ENCODE measurements at places on chromosomes 5 and 9.

DNA sequence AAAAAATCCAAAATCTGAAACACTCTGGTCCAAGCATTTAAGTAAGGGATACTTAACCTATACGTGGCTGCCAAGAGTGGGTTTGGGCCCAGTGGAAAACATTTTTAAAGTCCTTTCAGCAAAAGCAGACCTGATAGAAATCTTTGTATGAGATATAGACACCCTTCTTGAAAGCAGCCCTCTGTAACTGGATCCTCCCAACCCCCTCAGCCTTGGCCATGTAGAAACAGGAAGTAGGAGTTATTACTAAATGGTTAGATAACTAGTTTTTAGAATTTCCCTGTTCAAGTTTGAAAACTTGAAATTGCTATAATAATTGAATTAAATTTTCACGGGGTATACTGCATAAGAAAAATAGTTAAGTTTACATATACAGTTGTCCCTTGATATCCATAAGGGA is 111.3 kb upstream of the PCA3 start:
- DNase-seq, result no peak

- DNase-seq, result no peak
These were observed 24.8 kb upstream of the SMC2 start for GRCh38 chr9:104069288-104069687.

DNA sequence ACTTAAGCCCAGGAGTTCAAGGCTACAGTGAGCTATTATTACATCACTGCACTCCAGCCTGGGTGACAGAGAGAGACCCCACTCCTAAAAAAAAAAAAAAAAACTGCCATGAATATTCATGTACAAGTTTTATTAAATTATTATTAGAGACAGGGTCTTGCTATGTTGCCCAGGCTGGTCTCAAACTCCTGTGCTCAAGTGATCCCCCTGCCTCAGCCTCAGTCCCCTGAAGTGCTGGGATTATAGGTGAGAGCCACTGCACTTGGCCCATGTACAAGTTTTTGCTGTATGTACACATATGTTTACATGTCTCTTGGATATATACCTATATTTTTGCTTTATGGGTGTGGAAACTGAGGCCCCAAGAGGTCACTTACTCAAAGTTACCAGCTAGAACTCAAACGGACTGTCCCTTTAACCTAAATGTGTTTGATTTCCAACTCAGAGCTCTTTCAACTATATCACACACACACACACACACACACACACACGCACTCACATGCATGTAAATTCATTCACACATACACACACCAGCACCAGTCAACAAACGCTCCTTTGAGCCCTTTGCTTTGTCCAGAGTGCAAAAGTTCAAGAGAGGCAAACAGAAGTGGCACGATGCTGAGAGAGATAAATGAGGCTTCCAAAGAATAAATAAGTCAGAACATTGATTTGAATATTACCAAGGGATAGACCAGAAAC is 42.3 kb upstream of the STRBP start:
- DNase-seq, result no peak

DNA sequence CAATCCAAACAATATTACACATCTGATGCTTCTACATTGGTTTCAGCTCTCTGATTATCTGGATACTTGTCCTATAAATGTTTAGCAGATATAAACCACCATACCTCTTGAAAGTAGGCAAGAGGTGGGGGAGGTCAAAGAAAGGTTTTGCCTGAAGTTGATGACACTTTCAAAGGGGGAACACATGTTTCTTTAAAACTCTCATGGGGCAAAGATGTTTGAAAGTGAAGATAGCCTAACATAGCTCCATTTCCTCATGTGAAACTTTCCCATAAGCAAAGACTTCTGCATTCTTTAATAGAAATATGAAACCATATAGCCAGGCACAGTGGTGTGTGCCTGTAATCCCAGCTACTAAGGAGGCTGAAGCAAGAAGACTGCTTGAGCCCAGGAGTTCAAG is 62.1 kb downstream of the CETN3 start:
- DNase-seq, result no peak

GRCh38 chr5:146098047-146098446 is 7.3 kb downstream of the PLAC8L1 start:
- DNase-seq, result no peak

DNA sequence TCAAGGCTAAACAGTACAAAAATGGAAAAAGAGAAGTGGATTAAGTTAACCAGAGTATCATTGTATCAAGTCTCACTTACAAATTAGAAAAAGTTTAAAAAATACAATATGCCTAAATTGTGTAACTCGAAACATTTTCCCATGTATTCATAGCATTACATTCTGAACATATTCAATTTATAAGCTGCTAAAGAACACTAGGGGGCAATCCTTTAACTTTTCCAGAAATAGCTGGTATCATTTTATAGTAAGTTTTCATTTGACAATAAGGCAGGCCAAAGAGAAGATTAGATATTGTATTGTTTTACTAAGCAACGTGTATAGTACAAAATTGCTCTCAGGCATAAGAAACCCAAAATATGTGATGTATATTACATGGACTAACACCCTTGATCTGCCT is 234.6 kb downstream of the ADGRV1 start:
- peak; percentile 7 for DNase-seq

- DNase-seq, result peak; percentile 45
These were observed 209.0 kb downstream of the CSNK1G3 start for GRCh38 chr5:123720955-123721354.

GRCh38 chr5:36305571-36306326 is 4.0 kb upstream of the RANBP3L start:
- DNase-seq, result peak; percentile 60

GRCh38 chr5:15082096-15082495 is 210.5 kb upstream of the ANKH start:
- DNase-seq, result no peak

GRCh38 chr5:174571662-174572397 is 152.6 kb upstream of the MSX2 start:
- DNase-seq, result peak; percentile 81

DNA sequence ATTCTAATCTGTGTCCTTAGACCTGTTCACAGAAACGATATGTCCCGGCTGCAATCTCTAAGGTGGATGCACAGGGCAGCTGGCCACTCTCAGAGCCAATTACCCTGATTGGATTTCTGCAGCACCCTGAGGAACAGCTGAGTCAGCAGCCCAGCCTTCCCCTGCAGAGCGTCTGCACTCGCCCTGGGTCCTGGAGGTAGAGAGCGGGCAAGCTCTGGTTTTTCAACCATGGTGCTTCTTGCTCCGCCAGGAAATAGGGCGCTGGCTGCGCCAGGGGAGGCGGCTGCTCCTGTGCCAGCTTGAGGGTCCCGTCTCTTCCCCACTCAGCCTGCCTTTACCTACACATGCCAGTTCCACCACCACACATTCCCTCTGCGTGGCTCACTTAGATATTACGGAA is 19.2 kb downstream of the NDUFS6 start:
- DNase-seq, result no peak

DNA sequence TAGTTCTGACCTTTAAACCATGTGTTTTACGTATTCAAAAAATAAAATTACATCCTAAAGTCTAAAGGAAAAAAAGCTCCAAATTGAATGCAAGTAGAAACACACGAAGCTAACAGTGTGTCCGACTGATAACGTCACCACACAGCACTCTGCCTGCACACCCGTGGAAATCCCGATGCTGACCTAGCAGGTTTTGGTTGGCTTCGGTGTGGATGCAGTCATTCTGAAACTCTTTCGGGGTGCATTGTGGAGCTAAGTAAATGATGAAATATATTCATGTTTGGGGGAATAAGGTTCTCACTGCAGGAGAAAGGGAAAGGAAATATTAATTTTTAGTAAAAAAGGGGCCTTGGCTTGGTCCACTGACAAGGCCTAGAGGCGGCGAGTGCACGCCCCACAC is 2.0 kb downstream of the RASGEF1C start:
- no peak for DNase-seq

GRCh38 chr5:29715167-29715566 is 1478.3 kb upstream of the CDH6 start:
- DNase-seq, result no peak

- no peak for DNase-seq
These were observed 439.3 kb upstream of the KLF4 start for GRCh38 chr9:107928701-107929371.

GRCh38 chr5:66171349-66172344 is 27.5 kb downstream of the SREK1 start:
- peak; percentile 78 for DNase-seq

- no peak for DNase-seq
These were observed 57.2 kb downstream of the KIF4B start for GRCh38 chr5:155070781-155071180.

- no peak for DNase-seq
These were observed 75.5 kb downstream of the SGCD start for GRCh38 chr5:156402387-156402921.

DNA sequence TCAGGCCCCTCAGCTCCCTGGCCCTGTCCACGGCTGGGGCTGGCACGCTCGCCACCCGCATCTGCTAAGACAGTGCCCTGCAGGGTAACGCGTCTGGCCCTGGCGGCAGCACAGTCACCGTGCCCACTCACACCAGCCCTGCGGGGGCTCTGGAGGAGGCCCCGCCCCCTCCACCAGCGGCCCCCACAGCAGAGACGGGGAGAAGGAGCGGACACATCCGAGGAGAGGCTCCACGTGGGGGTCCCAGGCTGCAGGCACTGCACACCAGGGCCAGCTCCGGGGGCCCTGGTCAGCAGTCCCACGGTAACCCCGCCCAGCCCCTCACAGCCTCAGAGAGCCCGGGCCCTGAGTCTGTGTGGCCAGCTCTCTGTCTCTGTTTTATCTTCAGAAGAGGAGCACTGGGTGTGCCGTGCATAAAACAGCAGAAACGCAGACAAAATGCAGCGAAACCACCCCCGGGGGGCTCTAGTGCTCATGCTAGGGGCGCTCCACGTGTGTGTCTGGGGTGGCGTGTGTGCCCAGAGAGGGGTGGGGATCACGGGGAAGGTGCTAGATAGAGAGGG is 47.5 kb upstream of the NRARP start:
- DNase-seq, result no peak

- DNase-seq, result no peak
These were observed 169.4 kb downstream of the TRPM3 start for GRCh38 chr9:70951749-70952727.

DNA sequence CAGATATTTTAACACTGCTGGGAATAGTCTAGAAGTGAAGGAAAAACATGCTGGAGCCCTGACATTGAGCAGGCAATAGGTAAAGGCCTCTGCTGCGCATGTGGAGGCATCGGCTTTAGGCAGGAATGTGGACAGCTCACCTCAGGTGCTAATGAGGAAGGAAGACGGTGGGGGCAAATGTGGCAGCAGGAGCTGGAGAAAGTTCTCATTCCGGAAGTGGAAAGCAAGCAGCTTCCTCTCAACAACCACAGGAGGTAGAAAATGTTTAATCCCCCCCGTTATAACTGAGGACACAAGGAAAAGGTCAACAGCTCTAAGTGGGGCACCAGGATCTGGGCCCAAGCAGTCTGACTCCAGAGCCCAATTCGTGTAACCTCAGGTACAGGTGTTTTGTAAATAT is 7.6 kb upstream of the RPS14 start:
- DNase-seq, result no peak

GRCh38 chr5:61274511-61274911 is 57.5 kb upstream of the ZSWIM6 start:
- DNase-seq, result no peak

- no peak for DNase-seq
These were observed 15.8 kb upstream of the NIPAL4 start for GRCh38 chr5:157444224-157444623.

- no peak for DNase-seq
These were observed 255.3 kb downstream of the ICE1 start for GRCh38 chr5:5677738-5678137.

DNA sequence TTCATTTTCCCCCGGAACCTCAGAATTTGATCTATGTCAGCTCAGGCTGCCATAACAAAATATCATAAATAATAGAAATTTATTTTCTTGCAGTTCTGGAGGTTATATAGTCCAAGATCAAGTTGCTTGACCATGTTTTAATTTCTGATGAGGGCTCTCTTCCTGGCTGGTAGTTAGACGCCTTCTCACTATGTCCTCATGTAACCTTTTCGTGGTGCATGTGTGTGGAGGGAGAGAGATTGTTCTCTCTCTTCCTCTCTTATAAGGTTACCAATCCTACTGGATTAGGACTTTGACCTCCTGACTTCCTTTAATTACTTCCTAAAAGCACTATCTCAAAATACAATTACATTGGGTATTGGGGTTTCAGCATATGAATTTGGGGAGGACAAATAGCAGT is 198.6 kb downstream of the SH3GL2 start:
- no peak for DNase-seq

DNA sequence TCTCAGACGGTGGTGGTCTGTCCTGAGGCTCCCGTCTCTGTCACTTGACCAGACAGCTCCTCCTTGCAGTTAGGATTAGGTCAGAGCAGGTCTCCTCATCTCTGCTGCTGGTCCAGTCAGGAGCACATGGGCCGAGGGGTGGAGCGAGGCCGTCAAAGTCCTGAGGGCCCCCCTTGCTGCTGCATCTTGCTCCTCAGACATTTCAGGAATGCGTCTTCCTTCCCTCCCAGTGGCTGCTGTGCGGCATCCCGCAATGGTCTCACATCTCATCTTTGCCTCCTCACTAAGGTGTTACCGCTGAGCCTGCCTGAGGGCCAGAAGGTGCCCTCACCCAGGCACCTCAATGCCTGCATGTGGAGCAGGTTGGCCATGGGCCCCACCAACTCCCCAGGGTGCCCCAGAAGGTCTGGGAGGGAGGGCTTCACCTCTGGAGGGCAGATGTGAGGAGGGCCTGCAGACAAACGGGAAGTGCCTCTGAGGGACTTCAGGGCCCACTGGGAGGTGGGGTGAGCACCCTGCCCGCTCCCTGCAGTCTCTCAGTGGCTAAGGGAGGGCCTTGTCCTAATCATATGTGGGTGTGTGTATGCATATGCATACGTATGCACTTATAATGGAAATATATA is 137.7 kb upstream of the LMX1B start:
- DNase-seq, result no peak

- no peak for DNase-seq
These were observed 8.8 kb upstream of the WDR5 start for GRCh38 chr9:134127065-134127580.

DNA sequence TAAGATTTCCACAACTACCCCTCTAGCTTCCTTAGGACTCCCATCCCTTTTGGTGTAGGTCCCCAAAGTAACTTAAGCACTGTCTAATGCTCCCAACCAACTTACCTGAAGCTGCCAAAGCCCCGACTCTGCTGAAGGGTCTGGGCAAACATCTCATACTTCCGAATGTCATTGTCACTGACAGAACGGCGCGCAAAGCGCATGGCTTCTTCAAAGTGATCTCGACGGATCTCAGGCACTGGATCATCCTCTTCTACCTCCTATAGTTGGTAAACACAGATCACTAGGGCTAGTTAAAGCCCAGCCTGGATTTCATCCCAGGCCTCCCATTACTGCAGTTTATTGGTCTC is 15.2 kb downstream of the VCP start:
- DNase-seq, result no peak

Data from ELR (cell line).